ENCODE measurements at places on chromosomes 3 and 15.
A peak's percentile ranks its signal among the peaks of the same experiment; 100 is the strongest.

DNA sequence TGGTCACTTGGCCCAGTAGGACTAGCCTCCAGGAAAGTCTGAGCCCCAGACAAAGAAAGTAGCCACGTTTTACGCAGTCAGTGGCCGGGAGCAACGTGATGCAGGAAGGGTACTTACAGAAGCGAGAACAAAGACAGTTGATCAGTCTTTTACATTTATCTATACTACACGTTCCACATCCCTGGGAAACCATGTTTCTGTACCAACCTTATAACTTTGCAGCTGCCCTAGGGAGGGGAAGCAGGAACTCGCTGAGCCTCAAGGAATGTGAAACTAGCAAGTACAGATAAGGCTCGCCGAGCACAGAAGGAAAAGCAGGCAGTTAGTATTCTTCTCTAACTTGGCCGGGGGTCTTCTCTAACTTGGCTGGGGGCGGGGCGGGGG is 3.4 kb upstream of the KNL1 start:
- no peak for DNase-seq

DNA sequence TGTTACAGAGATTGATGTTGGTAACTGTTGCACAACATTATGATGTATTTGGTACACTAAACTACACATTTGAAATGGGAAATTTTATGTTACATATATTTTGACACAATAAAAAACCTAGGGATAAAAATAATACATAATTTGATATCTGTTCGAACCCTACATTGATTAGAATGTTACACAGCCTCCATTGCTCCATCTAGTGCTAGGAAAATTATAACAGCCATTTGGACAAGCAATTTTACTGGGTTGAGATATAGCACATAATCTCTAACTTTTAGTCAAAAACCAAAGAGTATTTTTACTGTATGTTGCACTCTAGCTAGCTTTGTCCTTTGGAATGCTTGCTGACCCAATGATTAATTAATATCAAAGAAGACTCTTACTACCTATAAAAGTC is 108.1 kb downstream of the LSAMP start:
- DNase-seq: no peak

- no peak for DNase-seq
Measured at GRCh38 chr3:32412887-32413286, 21.2 kb downstream of the CMTM7 start.

DNA sequence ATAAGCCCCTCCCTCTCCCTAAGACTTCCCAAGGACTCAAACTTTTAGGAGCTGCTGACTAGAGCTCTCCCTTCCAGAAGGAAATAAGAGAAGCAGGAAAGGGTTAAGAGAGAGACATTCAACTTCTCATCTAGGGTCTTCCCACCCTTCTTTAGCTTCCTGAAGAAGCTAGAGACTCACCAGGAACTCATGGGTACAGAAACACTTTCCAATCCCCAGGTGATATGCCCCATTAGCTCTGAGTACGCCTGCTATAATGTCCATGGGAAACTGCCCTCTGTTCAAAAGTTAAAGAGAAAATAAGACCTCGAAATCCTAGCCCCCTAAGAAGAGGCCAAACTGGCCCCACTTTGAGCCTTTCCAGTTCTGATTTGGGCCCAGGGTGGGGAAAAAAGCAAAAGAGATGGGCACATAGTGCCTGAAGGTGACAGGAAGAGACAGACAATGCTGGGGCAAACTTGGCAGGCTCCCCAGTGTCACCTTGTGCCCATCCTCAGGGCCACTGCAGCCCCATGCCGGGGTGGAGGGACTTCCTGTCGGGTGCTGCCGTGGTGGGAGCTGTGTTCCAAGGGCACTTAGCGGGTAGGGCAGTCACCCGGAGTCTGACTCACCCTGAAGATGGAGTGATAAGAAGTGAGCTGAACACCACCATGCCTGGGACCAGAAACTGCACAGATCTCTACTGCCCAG is 29.5 kb downstream of the CCDC12 start:
- peak; percentile 24 for DNase-seq

- no peak for DNase-seq
Measured at GRCh38 chr15:25783607-25784540, 79.3 kb downstream of the ATP10A start.

- no peak for DNase-seq
Measured at GRCh38 chr3:134827213-134827612, 32.2 kb downstream of the EPHB1 start.

GRCh38 chr3:179265875-179266274 is 15.0 kb upstream of the KCNMB3 start:
- DNase-seq: no peak

DNA sequence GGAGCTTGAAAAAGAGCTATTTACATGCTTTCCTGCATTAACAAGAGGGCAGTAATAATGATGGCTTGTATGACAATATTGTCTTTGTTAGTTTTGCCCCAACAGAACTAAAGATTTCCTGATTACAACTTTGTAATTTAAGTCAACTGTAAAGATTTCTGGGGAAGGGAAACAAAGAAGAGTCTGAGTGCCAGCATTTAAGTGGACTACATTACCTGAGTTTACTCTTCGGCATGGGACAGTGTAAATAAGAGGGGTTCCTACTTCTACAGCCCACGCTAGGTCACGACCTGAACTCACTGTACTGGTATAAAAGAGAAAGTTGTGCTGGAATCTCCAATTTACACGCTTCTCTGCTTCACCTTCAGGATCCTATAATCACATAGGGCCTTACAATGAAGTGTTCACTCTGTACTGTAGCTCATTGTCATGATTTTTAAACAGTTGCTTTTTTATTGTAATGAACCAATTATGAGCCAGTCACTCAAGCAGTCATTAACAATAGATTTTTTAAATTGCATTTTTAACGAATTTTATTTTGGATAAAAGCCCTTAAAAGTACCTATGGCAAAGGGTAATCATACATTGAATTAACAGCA is 39.6 kb downstream of the DPH6 start:
- no peak for DNase-seq

GRCh38 chr3:63343674-63344073 is 65.6 kb downstream of the SYNPR start:
- no peak for DNase-seq

- DNase-seq: no peak
Measured at GRCh38 chr3:16400106-16400931, 113.2 kb downstream of the RFTN1 start.

GRCh38 chr3:114566162-114566755 is 272.4 kb downstream of the TIGIT start:
- DNase-seq: no peak

- no peak for DNase-seq
Measured at GRCh38 chr15:101189409-101190091, 62.3 kb downstream of the CHSY1 start.

GRCh38 chr3:37787153-37787867 is 74.4 kb upstream of the CTDSPL start:
- no peak for DNase-seq

GRCh38 chr15:25345943-25346342 is 92.9 kb downstream of the UBE3A start:
- DNase-seq: no peak

GRCh38 chr3:148922467-148922866 is 57.4 kb downstream of the CPA3 start:
- no peak for DNase-seq

GRCh38 chr3:181635141-181635540 is 76.6 kb upstream of the SOX2 start:
- DNase-seq: no peak

- no peak for DNase-seq
Measured at GRCh38 chr15:56342653-56343052, 22.6 kb upstream of the TEX9 start.

GRCh38 chr3:61601831-61602230 is 40.5 kb downstream of the PTPRG start:
- DNase-seq: no peak

DNA sequence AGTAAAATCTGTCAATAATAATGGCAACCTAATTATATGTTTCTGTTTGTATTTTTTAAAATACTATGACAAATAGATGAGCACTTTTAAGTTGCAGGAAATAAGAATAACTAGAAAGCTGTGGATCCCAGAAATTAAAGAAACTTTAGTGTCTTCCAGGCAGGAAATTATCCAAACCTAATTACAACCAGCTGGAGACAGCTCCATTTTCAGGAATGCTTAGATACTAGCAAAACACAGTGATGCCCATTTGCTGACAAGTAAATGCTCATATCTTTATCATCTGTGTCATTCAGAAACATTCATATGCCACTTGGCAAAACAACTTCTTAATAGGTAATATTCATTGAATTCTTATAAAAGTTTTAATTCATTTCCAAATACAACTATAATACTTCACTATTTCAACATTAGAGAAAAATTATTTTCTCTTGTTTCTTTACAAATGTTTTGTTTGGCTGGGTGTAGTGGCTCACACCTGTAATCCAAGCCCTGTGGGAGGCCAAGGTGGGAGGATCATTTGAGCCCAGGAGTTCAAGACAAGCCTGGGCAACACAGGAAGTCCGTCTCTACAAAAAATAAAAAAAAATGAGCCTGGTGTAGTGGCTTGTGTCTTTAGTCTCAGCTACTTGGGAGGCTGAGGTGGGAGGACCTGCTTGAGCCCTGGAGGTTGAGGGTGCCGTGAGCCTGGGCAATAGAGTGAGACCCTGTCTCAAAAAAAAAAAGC is 169.1 kb upstream of the TSPAN3 start:
- no peak for DNase-seq

DNA sequence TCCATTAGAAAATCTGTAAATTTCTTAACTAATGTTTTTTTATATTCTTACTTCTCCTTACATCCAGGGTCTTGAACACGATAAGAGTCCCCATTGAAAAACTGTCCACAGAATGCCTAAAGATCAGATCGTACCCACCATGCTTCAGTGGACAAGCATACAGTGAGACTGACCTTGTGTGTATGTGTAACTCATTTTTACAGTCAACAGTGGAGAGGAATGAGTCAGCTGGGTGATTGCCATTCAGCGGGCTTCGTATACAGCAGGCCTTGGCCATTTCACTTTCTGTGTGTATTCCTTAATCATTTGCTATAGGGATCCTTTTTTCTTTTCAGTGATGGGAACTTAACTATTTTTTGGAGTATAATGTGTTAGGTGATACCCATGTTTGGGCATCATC is 10.6 kb downstream of the PARP14 start:
- no peak for DNase-seq

GRCh38 chr15:67946701-67947100 is 106.9 kb upstream of the RNU6-1 start:
- no peak for DNase-seq

- no peak for DNase-seq
Measured at GRCh38 chr3:39896184-39896583, 86.8 kb downstream of the MYRIP start.

DNA sequence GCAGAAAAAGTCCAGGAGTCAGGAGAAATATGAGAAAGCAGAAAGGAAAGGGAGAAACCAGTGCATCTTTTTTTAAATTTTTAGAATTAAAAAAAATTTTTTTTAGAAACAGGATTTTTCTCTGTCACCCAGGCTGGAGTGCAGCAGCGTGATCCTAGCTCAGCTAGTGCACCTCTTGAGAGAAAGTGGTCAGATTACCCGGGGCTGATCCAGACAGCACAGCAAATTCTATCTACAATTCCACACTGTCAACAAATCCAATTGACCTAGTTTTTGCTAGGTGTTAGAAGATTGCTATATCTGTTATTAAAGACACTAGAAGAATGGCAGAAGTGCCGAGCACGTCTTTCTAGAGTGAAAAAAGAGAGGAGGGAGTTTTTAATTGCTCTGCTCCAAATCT is 117.3 kb downstream of the RFTN1 start:
- DNase-seq: no peak

DNA sequence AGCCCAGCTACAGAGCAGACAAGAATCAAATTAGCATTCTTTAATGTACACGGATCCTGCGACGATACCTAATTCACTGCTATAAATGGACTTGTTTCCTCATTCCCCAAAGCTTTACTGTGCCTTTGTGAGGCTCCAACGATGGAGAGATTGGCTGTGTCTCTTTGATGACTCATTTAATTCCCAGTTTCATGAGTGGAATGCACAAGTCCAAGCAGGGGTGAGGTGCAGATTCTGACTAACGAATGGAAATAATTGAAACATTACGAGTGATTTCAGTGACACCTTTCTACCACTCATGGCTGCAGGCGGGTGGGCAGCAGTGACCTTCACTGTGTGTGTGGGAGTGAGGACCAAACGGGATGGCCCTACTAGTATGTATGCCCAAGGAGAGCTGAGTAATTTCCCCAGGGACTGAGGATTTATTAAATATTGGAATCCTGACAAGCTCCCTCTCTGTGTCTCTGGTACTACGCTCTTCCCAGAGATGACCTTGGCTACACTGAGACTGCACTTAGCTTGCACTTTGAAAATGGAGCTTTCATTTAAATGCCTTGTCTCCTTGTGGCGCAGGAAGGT is 156.7 kb downstream of the CACNA2D3 start:
- no peak for DNase-seq

DNA sequence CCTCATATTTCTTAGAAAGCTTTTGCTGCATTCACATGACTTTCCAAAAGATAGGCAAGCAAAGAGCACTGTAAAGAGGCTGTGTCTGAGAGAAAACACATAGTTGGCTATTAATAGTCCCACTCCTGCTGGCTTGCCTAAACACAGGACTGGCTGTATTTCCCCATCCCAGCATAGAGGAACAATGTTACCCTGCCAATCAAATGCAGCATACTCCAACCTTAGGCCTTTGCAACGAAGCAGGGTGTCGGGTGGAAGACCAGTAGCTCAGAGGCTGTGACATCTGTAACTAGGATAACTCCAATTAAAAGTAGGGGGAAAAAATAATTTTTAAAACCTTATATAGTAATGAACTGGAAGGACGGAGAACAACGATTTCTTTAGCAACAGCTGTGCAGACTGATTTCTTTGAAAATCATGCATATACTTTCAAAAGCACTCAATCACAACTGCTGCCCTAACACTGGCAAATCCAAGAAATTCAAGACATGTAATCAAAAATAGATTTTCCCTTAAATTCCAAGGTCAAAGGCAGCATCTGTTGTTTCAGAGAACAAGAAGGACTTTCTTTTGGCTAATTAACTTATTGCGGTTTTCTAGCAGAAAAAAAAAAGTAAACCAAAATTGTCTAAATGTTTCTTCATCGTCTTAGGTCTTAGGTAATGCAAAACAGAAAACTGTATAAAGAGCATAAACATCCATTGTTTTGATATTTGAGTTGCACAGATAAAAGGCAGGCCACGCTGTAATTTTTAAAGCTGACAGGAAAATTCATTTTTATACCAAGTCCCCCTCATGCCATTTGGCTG is 139.3 kb downstream of the TNIK start:
- no peak for DNase-seq

GRCh38 chr3:13647298-13648059 is 98.6 kb downstream of the FBLN2 start:
- DNase-seq: no peak

- no peak for DNase-seq
Measured at GRCh38 chr3:118501152-118501551, 533.5 kb downstream of the IGSF11 start.

- no peak for DNase-seq
Measured at GRCh38 chr3:189331002-189331418, 159.2 kb downstream of the TPRG1 start.

GRCh38 chr3:18652781-18653180 is 227.6 kb upstream of the SATB1 start:
- no peak for DNase-seq

- no peak for DNase-seq
Measured at GRCh38 chr3:169542331-169542751, 121.2 kb downstream of the MECOM start.

GRCh38 chr15:48781481-48782081 is 29.3 kb downstream of the CEP152 start:
- no peak for DNase-seq

All from activated CD4-positive, CD25-positive, alpha-beta regulatory T cell (primary cell).